Bronchus fibroblast of lung (primary cell): ENCODE measurements at places on chromosomes 1 and 21. TPM values are rescaled to one million over a fixed set of nuclear protein-coding genes. Genes with fewer than 3 reads are reported as not detected.

DNASE2B gene
- total RNA-seq, result 0.15 and 0.17 TPM in 2 replicates

HSPB7 gene
- 0.84 and 0.89 TPM in 2 replicates for total RNA-seq

ZBTB8A gene
- 3.0 and 3.9 TPM in 2 replicates for total RNA-seq

MRPL24 gene
- total RNA-seq, result 96.9 and 106 TPM in 2 replicates

FAM229A gene
- total RNA-seq, result 1.0 and 1.9 TPM in 2 replicates

PARS2 gene
- 4.7 and 5.6 TPM in 2 replicates for total RNA-seq

RAB13 gene
- 44.3 and 53.0 TPM in 2 replicates for total RNA-seq

HJV gene
- not detected in 2 replicates for total RNA-seq

OPN3 gene
- 35.6 and 35.7 TPM in 2 replicates for total RNA-seq

TESK2 gene
- total RNA-seq, result 1.3 and 3.6 TPM in 2 replicates

FALEC gene
- not detected in 2 replicates for total RNA-seq

CHD5 gene
- total RNA-seq, result 0.50 TPM in 1 of 2 replicates, not detected in the other

AGBL4 gene
- 0.15 TPM in 1 of 2 replicates, not detected in the other for total RNA-seq

MAD2L2 gene
- 124 and 130 TPM in 2 replicates for total RNA-seq

ARPC5 gene
- 130 and 174 TPM in 2 replicates for total RNA-seq

LCA5L gene
- total RNA-seq, result 0.17 and 0.59 TPM in 2 replicates

RNU1-3 gene
- total RNA-seq, result under 0.01 TPM in 1 of 2 replicates, not detected in the other

WNT9A gene
- 0.30 and 0.50 TPM in 2 replicates for total RNA-seq

PRR9 gene
- not detected in 2 replicates for total RNA-seq
